ENCODE measurements at places on chromosomes 2 and 18. TPM values are rescaled to one million over a fixed set of nuclear protein-coding genes. Genes with fewer than 3 reads are reported as not detected.

MLPH gene
- total RNA-seq: 283 TPM

PID1 gene
- not detected for total RNA-seq

CCDC141 gene
- not detected for total RNA-seq

- DNase-seq: no peak
Measured at GRCh38 chr2:148955798-148956197, 80.8 kb downstream of the KIF5C start.

- no peak for DNase-seq
Measured at GRCh38 chr18:78976765-78977636, 2.6 kb upstream of the SALL3 start.

- DNase-seq: no peak
Measured at GRCh38 chr18:78080081-78080480, 830.4 kb downstream of the GALR1 start.

GRCh38 chr2:203584784-203585183 lies 49.7 kb upstream of the RAPH1 start:
- no peak for DNase-seq

DNA sequence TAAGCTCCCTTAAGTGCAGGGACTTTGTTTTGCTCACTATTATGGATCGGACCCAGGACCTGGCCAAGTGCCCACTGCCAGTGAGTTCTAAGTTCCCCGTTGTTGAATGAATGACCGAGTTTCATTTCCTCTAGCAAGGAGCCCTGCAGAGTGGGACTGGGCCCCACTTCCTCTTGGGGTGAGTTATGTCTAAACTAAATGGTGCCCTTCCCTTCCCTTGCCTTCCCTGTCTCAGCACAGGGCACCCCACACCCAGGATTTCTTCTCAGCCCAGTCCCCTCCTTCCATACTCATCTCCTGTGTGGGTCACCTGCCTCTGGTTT lies 195.3 kb upstream of the HS6ST1 start:
- DNase-seq: no peak

DNA sequence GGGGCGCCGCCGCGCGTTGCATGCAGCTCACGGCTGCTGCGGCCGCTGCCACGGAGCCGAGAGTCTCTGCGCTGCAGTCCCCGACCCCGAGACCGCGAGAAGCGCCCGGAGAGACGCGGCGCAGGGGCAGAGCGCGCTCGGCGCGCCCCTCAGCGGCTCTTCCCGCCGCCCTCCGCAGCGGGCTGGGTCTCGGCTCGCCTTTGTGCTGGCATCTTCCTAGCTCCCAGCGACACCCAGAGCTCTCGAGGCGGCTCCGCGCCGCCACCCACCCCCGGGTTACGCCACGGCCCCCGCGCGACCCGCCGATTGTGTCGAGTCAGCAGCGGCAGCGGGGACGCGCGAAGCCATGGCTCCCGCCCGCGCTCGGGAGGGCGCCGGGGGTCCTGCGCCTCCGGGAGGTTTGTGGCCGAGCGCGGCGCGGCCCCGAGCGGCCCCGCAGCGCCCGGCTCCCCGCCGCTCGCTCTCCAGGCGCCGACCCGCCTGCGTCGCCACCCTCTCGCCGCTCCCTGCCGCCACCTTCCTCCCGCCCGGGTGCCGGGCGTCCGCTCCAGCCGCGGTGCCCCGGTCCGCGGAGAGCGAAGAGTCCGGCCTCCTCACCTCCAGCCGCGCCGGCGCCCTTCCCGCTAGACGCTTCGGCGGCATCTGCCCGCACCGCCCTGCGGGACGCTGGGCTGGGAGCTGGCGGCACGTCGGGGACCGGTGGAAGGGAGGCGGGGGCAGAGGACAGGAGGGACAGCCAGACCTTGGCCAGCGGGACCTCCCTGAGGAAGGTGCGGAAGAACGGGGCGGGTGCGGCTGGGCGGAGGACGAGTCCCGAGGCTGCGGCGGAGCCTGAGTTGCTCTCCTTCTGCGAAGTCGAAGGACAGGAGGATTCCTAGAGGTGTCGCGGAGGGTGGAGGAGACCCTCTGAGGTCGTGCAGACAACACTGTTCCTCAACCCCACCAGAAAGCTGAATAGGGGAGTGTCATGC lies 46.3 kb upstream of the CCDC150 start:
- no peak for DNase-seq

DNA sequence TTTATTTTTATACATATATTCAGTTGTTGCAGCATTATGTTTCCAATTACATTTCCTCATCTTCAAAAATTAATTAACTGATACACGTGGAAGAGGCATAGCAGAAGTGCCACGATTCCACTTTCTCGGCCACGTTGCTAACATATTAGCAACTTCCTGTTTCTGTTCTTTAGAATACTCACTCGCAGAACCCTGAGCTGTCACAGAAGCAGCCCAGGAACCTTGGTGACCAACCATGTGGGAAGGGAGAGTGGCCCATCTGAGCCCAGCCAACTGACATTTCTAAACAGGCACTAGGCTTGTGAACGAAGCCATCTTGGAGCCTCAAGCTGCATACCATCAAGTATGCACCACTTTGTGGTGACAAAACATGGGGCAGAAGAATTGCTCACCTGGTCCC lies 350.1 kb downstream of the CBLN2 start:
- DNase-seq: no peak
